Skin of body (tissue), 3 donors: ENCODE measurements at places on chromosomes 5 and 9. TPM values are rescaled to one million over a fixed set of nuclear protein-coding genes. Genes with fewer than 3 reads are reported as not detected.

Gene CXCL14
- total RNA-seq = 288 TPM

GRCh38 chr9:126069400-126069955 is 257.2 kb upstream of the MVB12B start:
- DNase-seq = no peak

GRCh38 chr5:68754536-68754935 is 339.3 kb upstream of the SLC30A5 start:
- DNase-seq = no peak

DNA sequence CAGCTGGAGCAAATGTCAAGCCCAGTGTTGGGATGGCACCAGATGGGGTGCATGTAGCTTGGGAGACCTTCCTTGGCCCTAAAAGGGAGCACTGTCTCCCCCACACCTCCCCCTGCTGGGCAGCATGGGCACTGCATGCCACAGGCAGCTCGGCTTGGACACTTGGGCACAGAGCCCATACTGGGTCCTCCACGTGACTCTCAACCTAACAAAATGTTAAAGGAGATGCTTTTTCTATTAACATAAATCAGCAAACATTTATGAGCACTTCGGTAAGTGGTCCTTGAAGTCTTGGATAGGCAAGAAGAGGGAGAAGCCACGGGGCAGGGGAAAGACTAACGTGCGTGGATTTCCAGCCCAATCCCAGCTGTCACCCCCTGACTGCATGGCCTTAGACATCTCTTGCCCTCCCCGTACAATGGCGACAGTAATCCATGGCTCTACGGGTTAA is 23.9 kb upstream of the MAPK9 start:
- DNase-seq = no peak

DNA sequence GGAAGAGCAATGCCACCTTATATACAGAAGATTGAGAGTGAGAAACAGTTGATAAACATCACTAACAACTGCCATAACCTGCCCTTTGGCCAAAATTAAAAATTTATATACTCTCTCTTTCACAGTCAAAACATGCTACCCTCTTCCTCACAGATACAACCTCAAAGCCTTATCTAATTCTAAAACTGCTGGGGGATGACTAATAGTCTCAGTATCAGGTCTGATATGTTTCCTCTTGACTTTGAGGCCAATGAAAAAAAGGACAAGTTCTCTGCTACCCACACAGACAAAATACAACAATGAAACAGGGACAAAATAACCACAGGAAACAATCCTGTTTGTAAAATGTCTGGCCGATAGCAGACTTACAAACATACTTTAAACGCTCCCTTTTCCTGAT is 485.6 kb upstream of the NUDT12 start:
- no peak for DNase-seq

Gene SMIM33
- total RNA-seq = not detected

Gene FOXB2
- total RNA-seq = not detected

Gene GADD45G
- total RNA-seq = 8.3 TPM

- no peak for DNase-seq
Observed at GRCh38 chr5:132059043-132059695, 1.3 kb upstream of the IL3 start.

Gene DRD1
- 0.10 TPM for total RNA-seq

Gene NTRK2
- 35.3 TPM for total RNA-seq

DNA sequence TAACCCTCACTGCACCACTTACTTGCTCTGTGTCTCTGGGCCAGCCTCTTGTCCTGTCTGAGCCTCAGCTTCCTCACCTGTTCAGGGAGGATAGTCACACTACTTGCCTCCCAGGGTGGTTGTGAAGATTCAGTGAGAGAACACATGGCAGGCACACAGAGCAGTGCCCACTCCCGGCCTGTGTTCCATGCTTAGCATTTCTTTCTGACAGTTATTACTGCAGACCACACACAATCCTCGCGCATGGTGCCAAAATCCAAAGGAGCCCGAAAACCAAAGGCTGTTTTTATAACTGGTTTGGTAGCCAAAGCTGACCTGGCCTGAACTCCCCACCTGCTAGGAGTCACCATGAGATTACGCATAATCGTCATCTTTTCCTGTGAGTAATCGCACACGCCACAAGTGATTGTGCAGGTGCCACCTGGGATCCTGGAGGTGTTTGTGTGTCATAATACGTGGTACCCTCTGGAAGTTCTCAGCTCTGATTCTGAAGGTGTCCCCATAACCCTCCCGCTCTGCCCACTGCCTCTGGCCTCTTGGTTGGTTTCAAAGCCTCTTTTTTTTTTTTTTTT is 84.6 kb upstream of the FBXW11 start:
- DNase-seq = no peak

- no peak for DNase-seq
Observed at GRCh38 chr9:16133556-16134227, 580.8 kb downstream of the CCDC171 start.

Gene ADAMTS19
- 45.3 TPM for total RNA-seq

- DNase-seq = no peak
Observed at GRCh38 chr9:71736236-71736635, 32.1 kb downstream of the CEMIP2 start.

GRCh38 chr5:144779368-144779767 is 608.7 kb downstream of the KCTD16 start:
- DNase-seq = no peak

DNA sequence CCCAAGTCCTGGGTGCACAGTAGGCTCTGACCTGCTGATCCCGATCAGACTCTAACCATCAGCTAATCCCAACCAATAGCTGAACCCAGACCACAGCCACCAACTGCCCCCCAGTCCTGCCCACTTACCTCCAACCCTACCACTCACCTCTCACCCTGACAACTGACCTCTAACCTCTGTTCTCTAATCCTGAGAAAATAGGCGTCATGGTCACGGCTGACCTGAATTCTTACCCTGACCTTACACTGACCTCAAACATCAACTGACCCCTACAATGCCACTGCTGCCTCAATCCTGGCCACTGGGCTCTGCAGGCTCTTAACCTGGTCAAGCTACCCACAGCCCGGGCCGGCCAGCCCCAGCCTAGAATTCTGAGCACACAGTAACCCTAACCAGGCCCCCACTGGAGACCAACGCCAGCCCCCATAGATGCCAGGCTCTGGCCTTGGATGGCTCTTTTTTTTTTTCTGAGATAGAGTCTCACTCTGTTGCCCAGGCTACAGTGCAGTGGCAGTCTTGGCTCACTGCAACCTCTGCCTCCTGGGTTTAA is 63.8 kb upstream of the ASS1 start:
- DNase-seq = no peak

DNA sequence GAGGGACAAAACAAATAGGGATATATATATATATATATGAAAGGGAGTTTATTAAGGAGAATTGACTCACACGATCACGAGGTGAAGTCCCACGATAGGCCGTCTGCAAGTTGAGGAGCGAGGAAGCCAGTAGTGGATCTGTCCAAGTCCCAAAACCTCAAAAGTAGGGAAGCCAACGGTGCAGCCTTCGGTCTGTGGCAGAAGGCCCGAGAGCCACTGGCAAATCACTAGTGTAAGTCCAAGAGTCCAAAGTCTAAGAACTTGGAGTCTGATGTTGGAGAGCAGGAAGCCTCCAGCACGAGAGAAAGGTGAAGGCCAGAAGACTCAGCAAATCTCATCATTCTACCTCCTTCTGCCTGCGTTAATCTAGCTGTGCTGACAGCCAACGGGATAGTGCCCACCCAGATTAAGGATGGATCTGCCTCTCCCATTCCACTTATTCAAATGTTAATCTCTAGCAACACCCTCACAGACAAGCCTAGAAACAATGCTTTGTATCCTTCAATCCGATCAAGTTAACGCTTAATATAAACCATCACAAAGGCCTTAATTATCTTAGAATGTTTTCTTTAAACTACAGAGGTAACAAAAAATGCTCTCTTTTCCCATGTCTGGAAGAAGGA is 23.8 kb upstream of the DAB2 start:
- DNase-seq = no peak
